IMR-90 (cell line): ENCODE measurements at places on chromosomes 6 and 20. TPM values are rescaled to one million over a fixed set of nuclear protein-coding genes. Genes with fewer than 3 reads are reported as not detected.

The OR2H1 gene
- total RNA-seq: not detected in 2 replicates

GRCh38 chr6:60867548-60867947 lies 1418.5 kb downstream of the KHDRBS2 start:
- no peaks in the 10 kb centered on the region for H3K36me3 ChIP-seq
- H3K4me3 ChIP-seq: no peak overlapping the region
- no peaks in the 10 kb centered on the region for H3K4me1 ChIP-seq
- H3K27me3 ChIP-seq: no peaks in the 10 kb centered on the region
- H3K27ac ChIP-seq: no peak overlapping the region
- DNase-seq: no peak

DNA sequence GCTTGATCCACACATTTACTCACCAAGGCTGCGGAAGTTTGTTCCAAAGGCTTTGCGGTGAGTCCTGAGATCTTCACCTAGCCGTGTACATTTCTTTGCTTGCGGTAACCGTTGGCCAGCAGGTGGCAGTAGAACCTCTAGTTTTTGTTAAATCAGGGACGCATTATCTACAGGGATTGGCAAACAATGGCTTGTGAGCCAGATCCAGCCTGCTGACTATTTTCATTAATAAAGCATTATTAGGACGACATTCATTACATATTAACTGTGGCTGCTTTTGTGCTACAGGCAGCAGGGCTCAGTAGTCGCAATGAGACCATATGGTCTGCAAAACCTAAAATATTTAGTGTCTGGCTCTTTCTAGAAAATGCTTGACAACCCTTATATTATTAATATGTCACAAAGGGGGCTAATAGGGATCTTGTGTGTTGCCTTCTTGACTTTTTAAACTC lies 174.1 kb downstream of the DOK5 start:
- peak; percentile 67 for DNase-seq
- no peak overlapping the region for H3K4me3 ChIP-seq
- H3K27ac ChIP-seq: no peak overlapping the region
- H3K4me1 ChIP-seq: no peaks in the 10 kb centered on the region

GRCh38 chr6:134619789-134620188 lies 301.9 kb upstream of the SGK1 start:
- DNase-seq: peak; percentile 89
- peaks cover 9% of the 10 kb centered on the region for H3K4me1 ChIP-seq
- H3K27me3 ChIP-seq: peaks cover 10% of the 10 kb centered on the region
- H3K27ac ChIP-seq: no peak overlapping the region
- H3K4me3 ChIP-seq: no peak overlapping the region
- no peaks in the 10 kb centered on the region for H3K36me3 ChIP-seq

DNA sequence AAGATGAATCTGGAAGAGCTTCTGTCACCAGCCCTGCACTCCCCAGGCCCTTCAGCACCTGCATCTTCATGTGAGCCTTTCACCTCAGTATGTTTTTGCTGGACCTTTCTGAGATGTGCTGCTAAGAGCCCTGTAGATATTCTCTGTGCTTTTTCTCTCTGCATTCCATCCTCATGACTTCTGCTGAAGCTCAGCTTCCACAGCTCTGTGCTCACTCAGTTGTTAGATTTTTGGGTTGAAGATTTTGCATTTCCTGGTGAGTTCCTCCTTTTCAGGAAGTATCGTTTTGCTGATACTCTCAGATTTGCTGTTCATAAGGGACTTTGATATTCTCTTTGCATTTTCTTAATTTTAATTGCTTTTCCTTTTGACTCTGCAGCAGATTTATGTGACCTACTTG lies 18.3 kb downstream of the KIAA1586 start:
- H3K36me3 ChIP-seq: peaks cover 17% of the 10 kb centered on the region
- no peaks in the 10 kb centered on the region for H3K27me3 ChIP-seq
- no peak overlapping the region for H3K27ac ChIP-seq
- H3K4me3 ChIP-seq: no peak overlapping the region
- DNase-seq: peak; percentile 50
- peaks cover 2% of the 10 kb centered on the region for H3K4me1 ChIP-seq
